NCI-H146 (cell line): ENCODE measurements at places on chromosomes 16 and 17.

GRCh38 chr16:3071655-3072054 lies 6.2 kb downstream of the IL32 start:
- no peak for DNase-seq

DNA sequence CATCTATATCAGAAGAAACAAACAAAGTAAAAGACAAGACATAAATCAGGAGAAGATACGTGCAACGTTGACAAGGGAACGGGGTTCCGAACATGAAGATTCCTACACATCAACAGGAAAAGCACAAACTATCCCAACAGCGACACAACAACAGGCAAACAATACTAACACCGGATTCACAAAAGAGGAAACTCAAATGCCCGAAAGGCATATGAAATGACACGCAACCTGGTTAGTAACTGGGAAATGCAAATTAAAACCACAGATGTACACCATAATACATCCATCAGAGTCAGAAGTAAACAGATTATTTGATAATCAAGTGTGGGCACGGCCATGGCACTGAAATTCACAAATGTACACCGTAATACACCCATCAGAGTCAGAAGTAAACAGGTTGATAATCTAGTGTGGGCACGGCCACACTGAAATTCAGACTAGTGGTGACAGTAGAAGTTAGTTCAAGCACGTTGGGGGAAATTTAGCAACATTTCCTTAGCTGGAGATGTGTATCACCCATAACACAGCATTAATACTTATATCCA lies 171.9 kb upstream of the RPH3AL start:
- no peak for DNase-seq

GRCh38 chr16:19088341-19088916 lies 21.0 kb downstream of the COQ7 start:
- DNase-seq: peak; percentile 54

GRCh38 chr17:62856594-62856993 lies 48.5 kb upstream of the MARCHF10 start:
- DNase-seq: no peak

GRCh38 chr17:76528156-76528527 lies 9.4 kb downstream of the CYGB start:
- no peak for DNase-seq

GRCh38 chr16:19933740-19934139 lies 49.1 kb upstream of the GPRC5B start:
- no peak for DNase-seq

GRCh38 chr17:61627658-61628057 lies 36.6 kb upstream of the NACA2 start:
- DNase-seq: no peak

DNA sequence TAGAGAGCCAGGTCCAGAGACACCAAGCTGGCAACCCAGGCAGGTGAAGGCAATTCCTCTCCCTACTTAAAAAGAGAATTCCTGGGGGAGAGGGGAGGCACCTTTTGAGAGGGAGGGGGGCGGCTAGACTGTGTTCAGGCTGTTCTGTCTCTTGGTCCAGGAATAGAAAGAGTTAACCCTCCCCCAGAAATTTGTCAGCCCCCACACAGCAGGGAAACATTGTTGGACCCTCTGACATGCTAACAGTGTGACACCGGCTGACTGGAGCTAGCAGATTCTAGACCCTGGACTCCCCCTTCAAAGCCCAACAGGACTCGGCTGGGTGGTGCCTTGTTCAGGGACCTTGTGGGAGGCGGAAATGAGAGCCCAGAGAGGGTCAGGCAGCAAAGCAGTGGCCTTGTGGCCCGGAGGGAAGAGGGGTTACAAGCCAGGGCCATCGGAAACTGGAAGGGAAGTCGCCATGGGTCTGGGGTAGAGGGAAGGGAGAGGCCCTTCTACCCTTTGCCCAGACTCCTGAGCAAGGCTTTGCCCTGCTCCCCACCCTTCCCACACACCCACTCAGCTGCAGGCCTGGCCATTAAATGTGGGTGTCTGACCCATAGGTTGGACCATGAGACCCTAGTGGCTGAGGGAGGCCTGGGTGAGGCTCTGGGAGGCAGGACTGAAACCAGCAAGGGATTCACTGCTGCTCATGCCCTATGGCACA lies 44.6 kb downstream of the RAI1 start:
- DNase-seq: no peak

GRCh38 chr17:57915544-57915943 lies 39.7 kb downstream of the CUEDC1 start:
- DNase-seq: no peak

DNA sequence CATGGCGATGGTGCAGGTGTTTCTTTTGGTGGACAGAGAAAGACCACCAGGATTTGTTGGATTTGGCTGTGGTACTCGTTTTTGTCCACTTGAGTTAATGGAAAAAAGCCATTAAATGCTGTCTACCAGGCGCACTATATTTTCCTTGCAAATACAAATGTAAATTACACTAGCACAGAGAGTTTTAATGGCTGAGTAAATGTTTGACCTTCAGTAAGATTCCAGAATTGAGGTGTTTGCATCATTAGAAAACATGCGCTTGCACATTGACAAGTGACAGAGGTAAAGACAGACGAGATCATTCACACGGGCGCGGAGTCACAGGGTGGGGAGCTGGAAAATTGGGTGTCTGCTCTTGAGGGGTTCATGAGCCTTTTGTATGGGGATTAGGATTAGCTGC lies 53.5 kb upstream of the AKTIP start:
- DNase-seq: peak; percentile 34

DNA sequence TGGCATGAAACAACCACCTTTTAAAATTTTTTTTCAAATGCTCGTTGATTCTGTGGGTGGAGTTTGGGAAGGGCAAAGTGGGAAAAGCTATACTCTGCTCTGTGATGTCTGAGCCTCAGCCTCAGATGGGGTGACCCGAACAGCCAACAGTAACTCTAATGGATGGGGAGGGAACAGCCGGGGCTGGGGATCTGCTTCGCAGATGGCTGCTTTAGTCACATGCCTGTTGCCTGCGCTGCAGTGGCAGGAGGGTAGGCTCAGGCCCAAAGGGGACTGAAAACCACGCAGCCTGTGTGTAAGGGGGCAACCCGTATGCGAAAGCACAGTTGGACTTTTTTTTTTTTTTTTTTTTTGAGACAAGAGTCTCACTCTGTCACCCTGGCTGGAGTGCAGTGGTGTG lies 14.9 kb upstream of the MAPK3 start:
- DNase-seq: no peak

GRCh38 chr17:44922746-44923470 lies 7.6 kb upstream of the GFAP start:
- DNase-seq: no peak

GRCh38 chr16:88977812-88978607 lies 1.0 kb upstream of the CBFA2T3 start:
- no peak for DNase-seq

DNA sequence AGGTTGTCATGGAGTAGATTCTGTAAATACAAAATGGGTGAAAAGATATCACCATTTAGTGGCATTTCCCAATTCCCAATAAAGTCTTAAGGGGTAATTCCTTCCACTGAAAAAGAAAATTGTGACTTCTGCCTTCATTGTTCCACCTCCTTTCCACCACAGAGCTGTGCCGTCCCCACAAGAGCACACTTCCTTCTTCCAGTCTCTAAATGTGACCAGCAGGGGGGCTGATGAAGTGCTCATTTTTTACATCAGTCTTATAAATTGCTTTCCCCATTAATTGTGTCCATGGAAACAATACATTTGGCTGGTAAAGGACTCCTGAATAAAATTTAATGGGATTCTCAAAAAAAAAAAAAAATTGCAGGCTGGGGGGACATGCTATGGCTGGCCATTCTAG lies 260.8 kb upstream of the PSMD7 start:
- peak; percentile 34 for DNase-seq

DNA sequence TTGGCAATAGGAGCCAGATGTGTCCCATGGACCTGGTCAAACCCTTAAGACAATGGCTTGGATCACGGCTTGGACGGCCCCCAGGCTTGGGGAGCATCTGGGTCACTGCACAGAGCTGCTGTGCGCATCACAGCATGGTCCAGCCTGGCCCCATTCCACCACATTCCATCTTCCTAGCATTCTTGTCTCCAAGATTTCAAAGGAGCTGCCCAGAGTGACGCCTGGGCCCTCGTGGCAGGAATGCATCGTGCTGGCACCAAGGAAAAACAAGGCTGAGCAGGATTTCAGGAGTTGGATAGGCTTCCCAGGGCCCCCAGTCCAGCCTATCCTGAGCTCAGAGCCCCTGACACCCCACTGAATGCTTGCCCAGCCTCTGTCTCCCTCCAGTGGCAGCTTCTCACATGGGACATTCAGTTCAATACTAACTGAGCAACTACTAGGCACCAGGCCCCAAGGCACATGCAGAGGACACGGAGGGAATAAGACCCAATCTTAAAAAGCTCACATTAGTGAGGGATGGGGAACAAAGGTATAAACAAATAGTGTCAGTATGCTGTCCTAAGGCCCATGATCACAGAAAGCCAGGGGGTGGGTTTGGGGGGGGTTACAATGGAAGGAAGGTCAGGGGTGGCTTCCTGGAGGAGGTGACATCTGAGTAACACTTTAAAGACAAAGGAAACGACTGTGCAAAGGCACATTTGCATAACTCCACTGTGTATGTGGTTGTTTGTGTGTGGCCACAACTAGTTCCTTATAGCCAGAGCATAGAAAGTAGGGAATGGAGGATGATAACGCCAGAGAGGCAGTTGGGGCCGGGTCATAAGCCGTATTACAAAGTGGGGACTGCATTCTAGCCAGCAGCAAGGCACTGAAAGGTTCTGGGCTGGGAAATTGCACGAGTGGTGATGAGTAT lies 34.1 kb downstream of the TK2 start:
- DNase-seq: no peak

- DNase-seq: no peak
These were observed 204.6 kb downstream of the SEC14L1 start for GRCh38 chr17:77345260-77345910.

DNA sequence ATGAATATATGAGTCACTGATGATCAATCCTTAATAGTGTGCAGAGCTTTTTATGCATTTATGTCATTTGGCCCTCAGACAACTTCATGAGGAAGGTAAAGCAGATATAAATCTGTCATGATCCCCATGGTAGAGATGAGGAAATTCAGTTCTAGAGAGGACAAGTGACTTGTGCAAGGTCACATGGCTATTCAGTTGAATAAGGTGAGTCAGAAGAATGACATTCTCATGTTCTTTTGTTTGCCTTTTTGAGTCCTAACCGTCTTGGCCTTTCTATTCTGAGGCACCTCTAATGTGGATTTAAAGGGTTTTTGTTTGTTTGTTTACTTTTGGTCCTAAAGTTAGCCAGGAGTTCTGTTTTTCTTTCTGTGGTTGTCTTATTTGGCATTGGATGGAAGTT lies 116.2 kb upstream of the ELAC2 start:
- DNase-seq: no peak

GRCh38 chr16:81921843-81922584 lies 89.3 kb downstream of the SDR42E1 start:
- DNase-seq: no peak

- DNase-seq: no peak
These were observed 10.7 kb downstream of the SCGB1C2 start for GRCh38 chr17:147796-148740.

GRCh38 chr17:1785930-1786329 lies 24.1 kb downstream of the SERPINF1 start:
- no peak for DNase-seq

DNA sequence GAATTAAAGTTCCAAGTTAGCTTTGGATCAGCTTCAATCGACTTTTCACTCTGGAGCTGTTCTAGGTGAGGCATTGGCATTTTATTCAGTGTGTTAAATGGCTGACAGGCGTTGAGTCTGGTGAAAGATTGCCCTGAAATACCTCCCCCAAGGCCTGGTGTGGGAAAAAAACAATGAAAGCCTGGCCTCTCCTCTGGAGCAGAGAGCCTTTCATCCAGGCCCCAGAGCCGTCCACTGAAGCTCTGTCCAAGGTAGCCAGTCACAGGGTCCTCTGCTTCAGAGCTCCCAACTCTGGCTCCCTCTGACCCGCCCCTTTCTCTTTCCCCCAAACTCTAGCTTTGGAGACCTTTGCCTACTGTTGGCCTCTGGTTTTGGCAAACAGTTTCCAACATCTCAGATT lies 123.6 kb upstream of the CRHR1 start:
- no peak for DNase-seq

DNA sequence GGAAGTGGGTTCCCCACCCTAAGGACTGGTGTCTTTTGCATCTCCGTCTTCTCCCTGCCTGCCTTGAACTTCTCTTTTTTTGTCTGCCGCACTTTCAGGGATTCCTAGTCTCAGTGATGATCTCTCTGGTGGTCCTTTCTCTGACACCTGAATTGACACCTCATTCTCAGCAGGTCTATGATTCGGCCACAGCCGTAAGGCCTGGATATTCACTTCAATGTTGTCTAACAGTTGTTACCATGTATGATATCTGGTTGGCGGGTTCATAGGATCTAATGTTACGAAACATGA lies 25.1 kb upstream of the SLC47A1 start:
- no peak for DNase-seq

GRCh38 chr17:74368341-74369081 lies 1.2 kb downstream of the GPR142 start:
- DNase-seq: peak; percentile 30

DNA sequence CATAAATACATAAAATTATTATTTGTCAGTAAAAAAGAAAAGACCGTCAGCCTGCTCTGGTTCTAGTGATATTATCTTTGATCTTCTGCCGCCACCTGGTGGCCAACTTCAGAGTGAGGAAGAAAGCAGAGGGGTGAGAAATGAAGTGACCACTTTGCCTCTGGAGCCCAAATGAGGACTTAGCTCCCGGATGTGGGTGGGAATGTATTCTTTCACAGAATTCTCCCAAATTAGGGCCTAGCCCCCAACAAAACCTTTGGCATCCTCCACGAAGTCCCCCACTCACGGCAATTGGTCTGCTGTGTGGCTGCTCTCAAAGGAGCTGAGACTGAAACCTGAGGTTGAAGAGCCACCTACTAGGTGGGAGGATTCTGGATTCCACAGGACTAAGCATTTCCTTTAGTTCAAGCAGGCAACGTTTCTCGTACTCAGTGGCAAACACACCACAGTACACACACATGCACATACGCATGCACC lies 4.9 kb upstream of the ZNF267 start:
- DNase-seq: peak; percentile 77
